ENCODE measurements at places on chromosomes 12 and 14.

GRCh38 chr12:6684609-6685008 is 4.6 kb downstream of the ZNF384 start:
- DNase-seq, result no peak

DNA sequence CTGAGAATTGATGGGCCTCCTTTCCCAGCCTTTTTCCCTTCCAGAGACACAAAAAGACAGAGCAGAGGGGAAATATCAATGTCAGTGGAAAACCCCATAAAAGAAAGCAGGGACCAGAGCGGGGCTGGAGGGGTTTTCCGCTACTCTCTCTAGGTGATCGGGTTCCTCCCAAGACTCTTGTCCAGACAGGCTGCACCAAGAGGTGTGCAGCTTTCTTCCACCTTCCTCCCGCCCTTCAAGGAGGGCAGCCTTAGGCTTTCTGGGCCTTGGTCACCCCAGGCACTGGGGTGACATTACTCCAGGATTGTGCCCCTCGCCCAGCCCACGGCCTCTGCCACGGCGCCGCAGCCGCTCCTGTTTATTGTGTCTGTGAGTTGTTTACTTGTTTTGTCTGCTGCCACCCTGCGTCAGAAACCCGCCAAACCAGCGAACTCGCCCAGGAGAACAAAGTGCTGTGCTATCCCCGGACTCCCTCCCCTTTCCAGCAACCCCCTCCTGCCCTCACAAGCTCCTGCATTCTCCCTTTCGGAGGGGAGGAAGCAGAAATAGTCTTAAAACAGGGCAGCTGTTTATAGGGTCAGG is 6.7 kb upstream of the HOXC6 start:
- DNase-seq, result no peak

- DNase-seq, result no peak
Measured at GRCh38 chr12:70487440-70487839, 121.3 kb downstream of the KCNMB4 start.

GRCh38 chr14:96508900-96509299 is 6.7 kb downstream of the PAPOLA start:
- DNase-seq, result no peak

DNA sequence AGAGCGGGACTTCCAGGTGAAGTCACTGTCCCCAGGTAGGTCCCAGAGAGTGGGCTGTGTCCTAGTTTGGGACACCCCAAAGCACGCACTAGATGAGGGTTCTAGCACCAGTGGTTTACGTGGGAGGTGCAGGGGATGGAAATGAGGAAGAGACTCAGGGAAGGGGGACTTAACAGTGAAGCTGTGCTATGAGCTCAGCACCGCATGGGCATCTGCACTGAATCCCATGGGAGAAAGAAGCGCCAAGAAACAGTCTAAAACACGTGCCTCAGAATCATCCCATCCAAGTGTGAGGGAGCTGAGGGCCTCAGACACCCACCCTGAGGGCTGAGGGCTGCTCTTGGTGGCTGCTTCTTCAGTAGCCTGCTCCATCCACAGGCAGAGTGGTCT is 71.5 kb upstream of the ZFP36L1 start:
- DNase-seq, result no peak

GRCh38 chr12:122072031-122072970 is 6.3 kb upstream of the MLXIP start:
- DNase-seq, result peak; percentile 87

- DNase-seq, result no peak
Measured at GRCh38 chr14:104977008-104977680, 1.0 kb downstream of the AHNAK2 start.

DNA sequence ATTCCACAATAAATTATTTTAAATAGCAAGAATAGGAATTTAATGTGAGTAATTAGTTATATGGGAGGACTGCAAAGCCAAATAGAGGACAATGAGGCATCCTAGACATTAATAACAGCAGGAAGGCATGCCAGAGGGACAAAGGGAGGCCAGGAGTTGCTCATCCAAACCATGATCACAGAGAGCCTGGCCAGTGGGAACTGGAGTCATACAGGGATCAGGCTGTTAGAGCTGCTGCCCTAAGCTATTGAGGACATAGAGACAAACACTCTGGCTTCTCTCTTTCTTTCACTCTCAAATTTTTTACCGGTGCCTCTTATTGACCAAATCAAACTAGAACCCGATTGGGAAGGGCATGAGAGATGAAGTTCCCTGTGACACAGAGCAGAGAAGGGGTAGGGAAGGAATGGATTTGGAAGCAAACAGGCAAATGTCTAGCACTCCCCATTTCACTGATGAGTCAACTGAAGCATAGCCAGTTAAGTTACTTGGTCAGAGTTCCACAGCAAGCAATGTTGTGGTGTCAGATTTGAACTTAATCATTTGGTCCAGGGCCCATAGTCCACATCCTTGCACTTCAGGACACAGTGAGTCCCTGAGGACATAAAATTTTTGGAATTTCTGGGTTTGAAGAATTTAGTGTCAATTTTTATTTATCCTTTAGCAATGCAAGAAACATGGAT is 17.9 kb upstream of the CFAP54 start:
- no peak for DNase-seq

GRCh38 chr14:60845523-60845922 is 111.0 kb downstream of the MNAT1 start:
- DNase-seq, result no peak

DNA sequence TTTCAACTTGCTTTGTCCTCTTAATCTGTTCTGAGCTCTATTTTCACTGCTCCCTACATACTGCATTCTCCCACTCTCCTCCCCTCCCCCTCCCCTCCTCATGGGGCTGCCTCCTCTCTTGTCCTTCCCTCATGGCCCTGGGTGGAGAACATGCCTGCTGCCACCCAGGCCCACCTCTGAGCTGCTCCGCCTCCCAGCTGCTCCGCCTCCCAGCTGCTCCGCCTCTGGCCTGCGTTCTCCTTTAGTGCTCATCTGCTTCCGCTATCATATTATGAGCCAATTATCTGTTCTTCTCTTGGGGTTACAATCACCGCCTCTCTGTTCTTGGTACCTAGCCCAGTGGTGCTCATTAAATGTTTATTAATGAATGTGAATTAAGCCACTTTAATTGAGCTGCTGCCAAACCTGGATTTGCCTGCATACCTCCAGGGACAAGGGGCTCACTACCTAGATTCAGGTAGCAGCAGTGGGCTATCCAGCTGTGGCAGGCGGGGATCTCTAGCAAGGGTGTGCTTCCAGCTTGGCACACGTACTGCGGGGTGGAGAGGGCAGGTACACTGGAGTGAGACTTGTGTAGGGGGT is 32.0 kb upstream of the FAM181A start:
- DNase-seq, result no peak

DNA sequence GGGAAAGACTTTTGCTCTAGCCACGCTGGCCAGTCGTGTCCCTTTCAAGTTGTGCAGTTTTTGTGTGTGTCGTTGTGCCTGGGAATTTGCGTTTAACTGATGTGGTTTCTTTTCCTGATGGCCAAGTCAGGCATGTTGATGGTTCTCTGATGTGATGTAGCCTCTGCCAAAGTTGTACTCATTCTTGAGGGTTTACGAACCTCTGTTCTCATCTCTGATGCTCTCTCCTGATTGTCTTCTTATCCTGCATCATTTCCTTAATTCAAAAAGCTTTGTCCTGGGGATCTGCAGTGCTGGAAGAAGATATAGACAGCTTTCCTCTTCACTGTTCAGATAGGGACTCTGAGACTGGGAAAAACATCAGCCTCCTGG is 25.4 kb downstream of the CD9 start:
- no peak for DNase-seq

GRCh38 chr14:20143911-20144310 is 5.3 kb downstream of the OR4N5 start:
- no peak for DNase-seq

- peak; percentile 5 for DNase-seq
Measured at GRCh38 chr12:101051901-101052550, 158.0 kb downstream of the SLC5A8 start.

DNA sequence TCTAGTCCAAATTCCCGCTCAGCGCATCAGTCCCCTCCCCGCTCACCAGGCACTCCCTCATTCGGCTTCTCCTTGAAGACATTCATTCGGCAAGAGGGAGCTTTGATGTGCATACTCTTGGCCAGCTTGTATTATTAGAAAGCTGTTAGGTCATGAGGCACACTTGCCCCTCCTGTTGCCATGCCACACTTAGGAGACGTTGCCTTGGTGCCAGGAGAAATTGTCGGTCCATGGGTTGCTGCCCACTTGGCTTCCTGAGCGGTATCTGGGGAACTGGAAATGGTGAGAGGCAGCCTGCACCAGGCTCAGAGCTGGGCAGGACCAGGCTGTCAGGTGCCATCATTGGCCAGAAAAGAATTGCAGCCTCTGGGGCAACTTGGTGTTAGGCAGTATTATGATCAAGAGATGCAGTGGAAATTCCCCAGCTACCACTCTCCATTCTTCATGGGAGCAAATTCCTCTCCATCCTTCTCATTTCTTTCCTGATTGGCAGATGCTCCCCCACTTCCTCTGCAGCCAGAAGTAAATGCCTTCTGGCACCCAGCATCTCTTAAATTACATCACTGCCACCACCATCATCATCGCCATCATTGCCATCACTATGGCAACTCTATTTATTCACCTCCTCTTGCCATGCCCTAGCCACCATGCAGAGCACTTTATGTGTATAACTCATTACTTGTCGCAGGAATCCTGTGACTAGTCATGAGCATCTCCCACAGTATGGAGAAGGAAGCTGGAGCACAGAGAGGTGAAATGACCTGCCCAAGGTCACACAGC is 12.4 kb downstream of the CABP1 start:
- no peak for DNase-seq

GRCh38 chr12:26789731-26790644 is 43.0 kb downstream of the ITPR2 start:
- no peak for DNase-seq

GRCh38 chr14:97946240-97946639 is 1149.1 kb downstream of the VRK1 start:
- DNase-seq, result no peak

- no peak for DNase-seq
Measured at GRCh38 chr12:33587354-33587753, 147.7 kb upstream of the SYT10 start.

- DNase-seq, result no peak
Measured at GRCh38 chr14:104821229-104821945, 20.5 kb downstream of the ZBTB42 start.

- DNase-seq, result no peak
Measured at GRCh38 chr12:694734-695503, 31.7 kb upstream of the NINJ2 start.

GRCh38 chr12:32061033-32061432 is 45.6 kb upstream of the BICD1 start:
- no peak for DNase-seq

- DNase-seq, result no peak
Measured at GRCh38 chr12:54036620-54037359, 3.9 kb downstream of the HOXC5 start.

DNA sequence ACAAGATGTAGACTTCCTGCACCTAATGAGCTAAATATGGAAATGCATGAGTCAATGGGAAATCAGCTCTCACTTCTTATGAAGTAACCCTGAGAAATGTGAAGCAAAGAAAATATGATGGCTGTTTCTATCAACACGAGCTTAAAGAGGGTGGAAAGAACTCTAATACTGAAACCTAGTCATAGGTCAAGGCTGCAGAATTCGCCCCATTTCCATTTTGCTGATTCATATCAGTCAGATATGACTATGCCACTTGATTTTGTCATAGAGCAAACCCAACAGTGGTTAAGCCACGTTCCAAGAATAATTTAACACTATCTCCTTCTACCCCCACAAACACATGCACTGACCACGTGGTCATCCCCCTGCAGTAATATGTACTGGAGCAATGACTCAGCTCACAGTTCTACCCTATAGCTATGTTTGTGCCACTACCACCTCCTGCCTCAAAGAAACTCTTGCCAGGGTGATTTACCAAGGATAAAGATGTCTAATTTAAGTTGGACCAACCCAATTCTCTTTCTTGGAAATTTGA is 157.5 kb downstream of the TMTC3 start:
- DNase-seq, result peak; percentile 97

DNA sequence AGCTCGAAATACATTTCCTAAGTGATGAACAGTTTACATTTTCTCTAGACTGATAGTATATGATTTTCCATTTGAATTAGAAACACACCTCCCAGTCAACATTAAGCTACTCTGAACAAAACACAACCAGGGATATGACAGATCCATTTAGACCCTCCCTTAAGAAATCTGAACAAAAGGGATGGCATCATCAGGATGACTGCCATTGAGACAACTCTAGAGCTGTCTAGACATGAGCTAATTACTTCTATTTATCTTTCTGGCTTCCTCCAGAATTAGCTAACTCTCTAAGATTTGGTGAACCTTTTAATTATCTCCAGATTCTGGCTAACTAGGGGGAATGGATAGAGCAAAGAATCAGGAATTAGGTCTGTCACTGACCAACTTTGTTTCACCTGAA is 92.9 kb upstream of the IGF1 start:
- DNase-seq, result no peak

Data from muscle of back (tissue), 13 donors.